GM04504 (cell line): ENCODE measurements at places on chromosomes 1 and 21.

DNA sequence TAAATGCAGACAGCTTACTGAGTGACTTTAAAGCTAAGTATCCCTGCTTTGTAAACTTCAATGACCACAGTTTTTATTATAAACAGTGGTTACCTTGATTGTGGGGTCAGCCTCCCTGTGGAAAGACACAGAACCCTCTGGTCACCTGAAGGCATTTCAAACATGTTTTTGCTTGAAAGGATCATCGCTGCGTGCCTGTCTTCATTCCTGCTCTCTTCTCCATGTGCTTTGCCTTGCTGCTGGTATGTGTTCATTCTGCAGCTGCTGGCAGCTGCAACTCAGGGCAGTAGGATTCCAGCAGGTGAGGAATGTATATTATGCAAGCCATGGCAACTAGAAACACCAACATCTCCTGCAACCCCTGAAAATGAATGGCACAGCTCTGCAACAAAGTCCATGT is 81.0 kb upstream of the VAV3 start:
- no peak for DNase-seq

GRCh38 chr1:183993132-183993531 is 44.4 kb downstream of the COLGALT2 start:
- DNase-seq: no peak

GRCh38 chr1:38624336-38625039 is 235.1 kb downstream of the RRAGC start:
- DNase-seq: no peak

- DNase-seq: no peak
Observed at GRCh38 chr1:25720624-25721023, 79.4 kb upstream of the SELENON start.

DNA sequence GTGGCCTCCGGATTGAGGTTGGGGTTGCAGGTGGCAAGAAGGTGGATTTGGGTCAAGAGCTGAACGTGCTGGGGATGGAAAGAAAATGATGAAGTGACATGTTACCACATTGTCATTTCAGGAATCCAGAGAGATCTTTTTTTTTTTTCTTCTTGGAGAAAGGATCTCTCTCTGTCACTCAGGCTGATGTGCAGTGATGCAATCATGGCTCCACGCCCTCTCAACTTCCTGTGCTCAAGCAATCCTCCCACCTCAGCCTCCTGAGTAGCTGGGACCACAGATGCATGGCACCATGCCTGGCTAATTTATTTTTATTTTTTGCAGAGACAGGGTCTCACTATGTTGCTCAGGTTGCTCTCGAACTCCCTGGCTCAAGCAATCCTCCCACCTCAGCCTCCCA is 80.6 kb downstream of the GON4L start:
- no peak for DNase-seq

DNA sequence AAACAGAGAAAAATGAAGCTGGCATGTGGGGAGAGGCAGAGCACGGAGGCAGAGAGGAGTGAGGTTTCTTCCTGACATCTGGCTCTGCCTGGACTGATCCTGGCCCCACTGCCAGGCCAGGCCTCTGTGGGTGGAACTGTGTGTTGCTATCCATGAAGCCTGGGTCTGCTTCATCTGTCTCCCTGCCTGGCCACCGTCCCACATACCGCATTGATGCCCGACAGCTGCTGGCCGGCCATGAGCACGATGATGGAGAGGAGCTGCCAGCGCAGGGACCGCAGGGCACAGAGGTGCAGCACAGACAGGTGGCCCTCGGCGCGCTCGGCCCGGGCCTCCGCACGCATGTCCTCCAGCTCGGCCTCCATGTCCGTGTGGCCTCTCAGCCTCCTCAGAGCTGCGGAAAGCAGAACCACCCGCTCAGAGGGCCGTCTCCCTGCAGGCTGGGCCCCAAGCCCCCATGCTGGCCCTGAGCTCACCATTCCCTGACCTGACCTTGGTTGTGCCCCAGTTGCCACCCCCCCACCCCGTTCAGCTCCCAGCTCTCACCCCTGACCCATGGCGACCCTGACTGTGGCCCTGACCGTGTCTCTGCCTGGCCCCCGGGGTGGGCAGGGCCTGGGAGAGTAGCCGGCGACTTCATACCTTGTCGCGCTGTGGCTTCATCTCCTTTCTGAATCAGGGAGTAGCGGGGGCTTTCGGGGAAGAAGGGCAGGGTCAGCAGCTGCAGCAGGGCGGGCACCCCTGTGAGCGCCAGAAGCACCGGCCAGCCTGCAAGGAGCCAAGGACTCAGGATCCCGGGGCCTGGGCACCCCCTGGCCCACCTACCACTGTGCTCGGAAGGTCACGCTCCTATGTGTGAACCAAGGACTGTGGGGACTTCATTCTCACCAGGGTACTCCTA is 11.5 kb downstream of the SLC2A7 start:
- no peak for DNase-seq

DNA sequence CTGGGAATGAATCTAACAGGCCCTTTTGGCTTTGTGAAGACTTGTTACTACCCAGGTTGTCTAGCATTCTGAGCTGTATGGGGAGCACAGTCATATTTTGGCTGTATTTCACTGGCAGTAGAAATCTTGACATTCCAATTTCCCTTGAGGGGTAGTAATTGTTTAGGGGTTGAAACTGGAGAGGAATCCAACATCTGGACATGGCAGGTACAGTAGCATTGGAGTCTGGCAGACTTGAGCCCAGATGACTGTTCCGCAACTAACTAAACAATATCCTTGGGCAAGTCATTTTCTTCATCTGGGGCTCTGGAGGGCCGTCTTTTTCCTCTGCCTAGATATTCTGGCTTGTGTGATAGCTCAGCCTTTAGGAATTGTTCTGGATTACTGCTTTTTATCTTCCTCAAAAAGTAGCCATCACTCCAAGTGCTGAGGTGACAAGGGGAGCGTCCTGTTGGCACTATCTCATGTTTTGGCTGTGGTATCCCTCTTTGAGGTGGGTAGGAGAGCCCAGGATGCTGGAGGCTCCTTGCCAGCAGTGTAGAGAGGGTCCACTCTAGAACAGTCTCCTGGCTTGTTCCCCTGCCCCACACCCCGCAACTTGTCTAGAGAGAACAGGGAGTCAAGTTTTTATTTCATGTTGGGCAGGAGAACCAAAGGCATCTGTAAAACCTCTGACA is 22.7 kb upstream of the NBL1 start:
- DNase-seq: no peak

- peak; percentile 50 for DNase-seq
Observed at GRCh38 chr1:230186003-230186863, 119.2 kb downstream of the GALNT2 start.

DNA sequence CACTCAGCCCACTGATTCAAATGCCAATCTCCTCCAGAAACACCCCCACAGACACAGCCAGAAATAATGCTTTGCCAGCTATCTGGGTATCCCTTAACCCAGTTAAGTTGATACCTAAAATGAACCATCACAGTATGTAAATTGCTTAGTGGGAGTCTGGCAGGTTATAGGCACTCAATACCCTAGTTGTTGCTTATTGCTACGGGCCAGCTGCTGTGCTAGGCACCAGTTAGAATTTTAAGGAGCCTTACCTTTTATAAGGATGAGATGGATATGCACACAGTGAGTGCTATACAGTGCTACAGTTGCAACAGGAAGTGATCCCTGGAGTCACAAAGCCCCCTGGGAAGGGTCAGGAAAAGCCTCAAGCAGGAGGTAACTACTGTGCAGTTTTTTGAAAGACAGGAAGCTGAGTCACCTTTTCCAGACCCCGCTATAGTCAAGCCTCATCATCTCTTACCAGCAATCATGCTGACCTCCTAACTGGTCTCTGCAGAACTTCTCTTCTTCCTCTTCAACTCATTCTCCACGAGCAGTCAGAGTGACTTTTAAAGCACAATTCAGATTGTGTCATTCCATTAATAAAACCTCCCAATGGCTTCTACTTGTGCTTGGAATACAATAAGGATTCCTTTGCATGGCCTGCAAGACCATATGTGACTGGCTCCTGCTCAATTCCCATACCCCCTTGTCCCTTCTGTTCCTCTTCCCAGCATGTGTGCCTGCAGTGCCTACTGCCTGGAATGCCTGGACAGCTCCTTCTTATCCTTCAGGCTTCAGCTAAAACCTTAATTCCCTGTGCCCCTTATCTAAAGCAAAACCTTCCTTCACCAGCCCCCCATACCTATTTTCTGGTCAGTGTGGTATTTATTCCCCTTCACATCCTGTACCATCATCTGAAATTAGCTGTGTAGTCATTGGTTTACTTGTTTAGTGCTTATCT is 10.4 kb upstream of the TLR5 start:
- DNase-seq: no peak

GRCh38 chr1:245217853-245218608 is 63.2 kb downstream of the KIF26B start:
- DNase-seq: no peak

DNA sequence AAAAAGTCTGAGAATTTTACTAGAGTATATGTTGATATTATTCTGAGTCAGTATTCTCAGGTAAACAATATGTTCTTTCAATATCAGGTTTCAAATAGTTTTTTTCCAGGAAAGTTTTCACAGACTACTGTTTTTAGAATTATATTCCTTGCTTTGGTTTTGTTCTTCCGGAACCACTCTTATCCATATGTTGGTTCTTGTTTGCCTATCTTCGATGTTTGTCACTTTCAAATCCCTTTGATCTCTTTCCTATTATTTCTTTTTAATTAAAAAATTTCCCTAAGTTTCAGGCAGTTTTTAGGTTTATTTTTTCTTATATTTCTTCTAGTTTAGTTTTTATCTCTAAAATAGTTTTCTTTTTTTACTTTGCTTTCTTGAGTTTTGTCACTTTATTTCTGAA is 20.9 kb downstream of the NOS1AP start:
- no peak for DNase-seq

GRCh38 chr1:18923756-18924211 is 21.4 kb upstream of the ALDH4A1 start:
- DNase-seq: no peak

- DNase-seq: no peak
Observed at GRCh38 chr1:12757836-12758235, 11.8 kb downstream of the CFAP107 start.

- DNase-seq: no peak
Observed at GRCh38 chr1:243667133-243667532, 182.9 kb downstream of the AKT3 start.

- DNase-seq: peak; percentile 15
Observed at GRCh38 chr1:172449585-172450523, 6.0 kb upstream of the PIGC start.

DNA sequence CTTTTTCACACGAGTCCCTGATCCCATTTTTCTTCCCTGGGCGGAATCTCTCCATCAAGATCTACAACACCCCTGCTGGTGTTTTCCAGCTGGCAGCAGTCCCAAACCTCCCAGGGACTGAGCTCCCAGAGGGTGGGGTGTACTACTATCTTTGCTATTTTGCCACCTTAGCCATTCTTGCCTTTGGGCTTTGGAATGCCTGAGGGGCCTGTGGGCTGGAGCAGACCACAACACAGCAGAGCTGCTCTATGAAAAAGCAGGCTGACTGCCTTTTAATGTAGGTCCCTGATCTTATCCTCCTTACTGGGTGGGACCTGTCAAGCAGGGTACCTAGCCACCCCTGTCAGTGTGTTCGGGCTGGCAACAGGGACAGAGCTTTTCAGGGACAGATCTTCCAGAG is 91.9 kb downstream of the KCNT2 start:
- DNase-seq: no peak

- DNase-seq: peak; percentile 47
Observed at GRCh38 chr1:212161231-212161781, 123.9 kb upstream of the PPP2R5A start.

DNA sequence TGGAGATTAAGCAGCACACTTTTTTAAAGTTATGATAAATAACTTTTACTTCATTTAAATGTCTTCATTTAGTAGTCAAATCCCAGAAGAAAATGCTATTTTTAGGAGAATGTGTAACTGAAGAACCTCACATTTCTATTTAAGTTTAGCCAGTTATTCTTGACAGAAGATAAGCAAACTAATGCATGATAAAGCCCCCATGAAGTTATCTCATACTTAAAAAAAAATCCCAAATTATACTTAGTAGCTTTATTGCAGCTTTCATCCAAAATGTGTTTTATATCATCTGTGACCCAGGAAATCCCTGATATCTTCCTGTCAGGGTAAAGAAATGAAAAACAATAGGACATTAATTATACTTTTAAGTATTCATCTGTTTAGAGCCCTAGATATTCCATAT is 124.8 kb upstream of the SYT6 start:
- DNase-seq: no peak

- DNase-seq: no peak
Observed at GRCh38 chr21:45192332-45192731, 95.4 kb downstream of the POFUT2 start.

- no peak for DNase-seq
Observed at GRCh38 chr1:30762930-30763650, 5.5 kb upstream of the LAPTM5 start.

DNA sequence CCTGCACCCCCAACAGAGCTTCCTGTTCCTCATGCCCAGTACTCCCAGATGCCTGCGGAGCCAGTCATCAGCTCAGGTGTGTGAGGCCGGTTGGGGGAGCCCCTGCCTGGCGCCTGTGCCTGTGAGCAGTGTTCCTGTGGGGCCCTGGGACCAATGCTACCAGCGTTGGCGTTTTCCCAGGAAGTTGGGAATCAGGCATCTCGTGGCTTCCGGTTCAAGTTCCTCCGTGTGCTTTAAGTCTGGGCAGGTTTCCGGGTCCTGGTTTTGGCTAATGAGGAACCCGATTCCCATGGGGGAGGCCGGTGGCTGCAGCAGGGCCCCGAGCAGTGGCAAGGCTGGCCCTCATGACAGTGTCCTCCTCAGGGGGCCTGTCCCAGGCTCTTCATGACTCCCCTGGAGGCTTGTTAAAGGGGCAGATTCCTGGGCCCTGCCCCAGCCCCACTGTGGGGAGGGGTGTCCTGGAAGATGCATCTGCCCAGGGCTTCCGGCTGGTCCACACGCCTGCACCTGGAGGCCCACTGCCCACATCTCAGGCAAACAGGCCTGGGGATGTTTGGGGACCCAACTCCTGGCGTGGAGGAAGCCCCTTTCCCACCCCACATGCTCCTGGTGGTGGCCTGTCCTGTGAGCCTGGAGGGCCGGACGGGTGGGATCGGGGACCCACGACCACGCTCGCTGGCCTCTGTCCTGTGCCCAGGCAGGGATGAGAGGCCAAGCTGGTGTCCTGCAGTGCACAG is 26.2 kb downstream of the TP73 start:
- no peak for DNase-seq
